ENCODE measurements at places on chromosomes 2 and 18.

DNA sequence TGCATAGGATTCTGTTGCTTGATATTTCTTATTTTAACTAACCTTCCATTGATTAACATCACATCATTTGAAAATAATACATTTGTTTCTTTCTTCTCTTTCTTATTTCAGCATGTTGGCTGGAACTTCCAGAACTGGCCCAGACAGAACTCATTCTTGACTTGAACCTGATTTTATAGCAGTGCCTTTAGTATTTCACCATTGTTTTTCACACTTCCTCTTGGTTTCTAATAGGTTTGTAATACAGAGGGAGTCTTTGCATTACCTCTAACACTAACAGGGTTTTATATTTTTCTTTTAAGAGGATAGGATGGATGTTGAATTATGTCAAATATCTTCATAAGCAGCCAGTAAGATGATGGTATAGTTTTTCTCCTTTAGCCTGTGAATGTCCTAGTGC, 39.2 kb downstream of the SEMA4F start:
- no peak for DNase-seq

DNA sequence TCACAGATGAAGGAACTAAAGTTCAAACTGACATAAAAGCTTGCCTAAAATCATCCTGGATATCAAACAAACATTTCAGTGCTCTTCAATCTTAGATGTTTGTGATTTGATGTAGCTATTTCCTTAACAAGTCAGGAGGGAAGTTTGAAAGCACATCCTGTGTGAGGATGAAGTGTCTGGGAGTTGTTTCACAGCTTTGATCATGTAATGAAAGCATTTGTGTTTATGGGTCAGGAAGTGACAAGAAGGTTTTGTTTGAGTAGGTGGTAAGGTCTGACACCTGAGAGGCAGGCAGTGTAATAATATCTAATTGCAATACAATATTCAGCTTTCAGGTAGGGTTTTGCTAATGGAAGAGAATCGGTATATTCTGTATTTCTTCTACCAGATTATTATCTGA, 26.0 kb upstream of the CSRNP3 start:
- DNase-seq = no peak

DNA sequence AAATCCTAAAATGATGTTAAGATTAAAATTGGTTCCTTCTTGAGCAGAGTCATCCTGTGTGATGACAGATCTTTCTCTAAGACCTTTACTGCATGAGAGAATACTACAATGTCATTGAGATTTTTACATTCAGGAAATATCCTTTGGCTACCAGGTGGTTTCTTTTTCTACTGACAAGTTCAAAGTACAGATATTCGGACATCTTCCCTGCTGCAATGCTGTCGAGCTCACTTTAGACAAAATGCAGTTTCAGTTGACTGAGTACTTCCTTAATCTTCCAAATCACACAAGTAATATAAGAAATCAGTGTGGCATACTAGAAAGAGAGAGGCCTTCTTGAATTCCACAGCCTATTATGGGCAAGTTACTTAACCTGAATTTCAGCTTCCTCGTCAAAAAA, 207.9 kb upstream of the ACVR2A start:
- no peak for DNase-seq

- no peak for DNase-seq
These were observed 36.9 kb downstream of the SCN1A start for GRCh38 chr2:166090908-166091307.

GRCh38 chr2:11630855-11631254, 39.1 kb downstream of the NTSR2 start:
- DNase-seq = no peak

GRCh38 chr2:28986429-28986828, 5.3 kb downstream of the TOGARAM2 start:
- no peak for DNase-seq

GRCh38 chr2:241554610-241555322, 3.8 kb upstream of the BOK start:
- no peak for DNase-seq

- DNase-seq = no peak
These were observed 46.7 kb upstream of the ST6GAL2 start for GRCh38 chr2:106932644-106933043.

Measured in right forelimb (tissue), 1 donor.